GM12891 (cell line): ENCODE measurements at places on chromosomes 7 and 10.

- DNase-seq, result no peak
Observed at GRCh38 chr10:132624061-132624846, 86.7 kb downstream of the INPP5A start.

- DNase-seq, result no peak
Observed at GRCh38 chr7:51316666-51317581, at the start of gene COBL. Gene COBL, minus strand, starts transcription at chr7:51316809. Its CDS starts 176 bp downstream, at chr7:51316633.

DNA sequence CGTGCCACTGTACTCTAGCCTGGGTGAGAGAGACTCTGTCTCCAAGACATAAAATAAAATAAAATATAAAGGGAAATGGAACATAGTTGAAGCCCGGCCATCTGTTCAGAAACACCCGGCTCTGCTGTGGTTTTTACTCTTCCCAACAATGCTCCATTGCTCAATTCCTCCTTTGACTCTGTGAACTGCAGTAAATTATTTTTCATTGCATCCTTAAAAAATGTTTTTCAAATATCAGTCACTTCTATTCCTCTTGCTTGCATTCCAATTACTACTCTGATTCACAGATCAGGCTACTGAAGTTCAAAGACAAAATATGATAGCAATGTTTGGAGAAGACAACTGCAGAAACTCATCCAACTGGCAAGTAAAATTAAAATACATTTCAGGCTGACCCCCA, 983.0 kb downstream of the SORCS1 start:
- no peak for DNase-seq

DNA sequence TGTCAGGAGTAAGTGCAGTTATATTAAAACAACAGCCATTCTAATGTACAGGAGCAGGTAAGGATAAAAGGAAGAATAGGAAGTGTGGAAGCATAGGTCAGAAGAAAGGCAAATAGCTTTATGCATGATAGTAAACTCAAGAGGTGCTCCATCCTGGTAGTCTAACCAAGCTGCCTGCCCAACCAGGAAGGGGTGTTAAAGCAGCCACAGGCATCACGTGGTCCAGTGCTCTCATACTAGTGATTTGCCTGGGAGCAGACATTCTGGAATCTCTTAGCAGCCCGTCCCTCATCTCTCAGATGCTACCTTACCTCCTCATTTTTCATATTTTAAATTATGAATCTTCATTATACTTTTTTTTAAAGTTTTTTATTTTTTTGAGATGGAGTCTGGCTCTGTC, 18.5 kb downstream of the ABRAXAS2 start:
- DNase-seq, result no peak

- no peak for DNase-seq
Observed at GRCh38 chr10:125160856-125161706, 718 bp upstream of the CTBP2 start.

- DNase-seq, result no peak
Observed at GRCh38 chr10:118901380-118901779, 128.1 kb upstream of the NANOS1 start.

- DNase-seq, result no peak
Observed at GRCh38 chr7:1192171-1192676, 32.2 kb upstream of the ZFAND2A start.

GRCh38 chr10:102112210-102112817, 7.9 kb downstream of the LDB1 start:
- DNase-seq, result no peak

DNA sequence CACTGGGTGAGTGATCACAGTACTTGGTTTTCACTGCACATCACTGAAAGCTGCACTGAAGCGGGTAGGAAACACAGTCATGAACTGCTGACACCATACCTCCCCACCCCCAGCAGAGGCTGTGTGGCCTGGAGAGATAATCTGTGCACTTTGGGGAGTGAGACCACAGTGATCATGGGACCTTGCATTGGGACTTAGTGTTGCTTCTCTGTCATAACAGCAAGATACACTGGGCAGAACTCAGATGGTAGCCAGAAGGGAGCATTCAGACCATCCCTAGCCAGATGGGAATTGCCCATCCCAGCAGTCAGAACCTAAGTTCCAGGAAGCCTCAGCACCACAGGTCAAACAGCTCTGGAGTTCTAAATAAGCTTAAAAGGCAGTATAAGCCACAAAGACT, 346.4 kb upstream of the TMEM229A start:
- no peak for DNase-seq

GRCh38 chr7:104160375-104160774, 47.4 kb downstream of the ORC5 start:
- no peak for DNase-seq

- no peak for DNase-seq
Observed at GRCh38 chr10:96374639-96374984, 15.8 kb upstream of the OPALIN start.

DNA sequence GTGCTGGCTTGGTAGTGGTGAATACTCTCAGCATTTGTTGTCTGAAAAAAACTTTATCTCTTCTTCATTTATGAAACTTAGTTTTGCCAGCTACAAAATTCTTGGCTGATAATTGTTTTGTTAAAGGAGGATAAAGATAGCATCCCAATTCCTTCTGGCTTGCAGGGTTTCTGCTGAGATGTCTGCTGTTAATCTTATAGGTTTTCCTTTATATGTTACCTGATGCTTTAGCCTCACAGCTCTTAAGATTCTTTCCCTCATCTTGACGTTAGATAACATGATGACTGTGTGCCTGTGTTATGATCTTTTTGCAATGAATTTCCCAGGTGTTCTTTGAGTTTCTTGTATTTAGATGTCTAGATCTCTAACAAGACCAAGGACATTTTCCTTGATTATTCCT, 9.9 kb upstream of the MRPS33 start:
- DNase-seq, result no peak

GRCh38 chr10:49099046-49099445, 16.3 kb downstream of the VSTM4 start:
- no peak for DNase-seq

- DNase-seq, result no peak
Observed at GRCh38 chr10:71231206-71231605, 18.8 kb downstream of the UNC5B start.

DNA sequence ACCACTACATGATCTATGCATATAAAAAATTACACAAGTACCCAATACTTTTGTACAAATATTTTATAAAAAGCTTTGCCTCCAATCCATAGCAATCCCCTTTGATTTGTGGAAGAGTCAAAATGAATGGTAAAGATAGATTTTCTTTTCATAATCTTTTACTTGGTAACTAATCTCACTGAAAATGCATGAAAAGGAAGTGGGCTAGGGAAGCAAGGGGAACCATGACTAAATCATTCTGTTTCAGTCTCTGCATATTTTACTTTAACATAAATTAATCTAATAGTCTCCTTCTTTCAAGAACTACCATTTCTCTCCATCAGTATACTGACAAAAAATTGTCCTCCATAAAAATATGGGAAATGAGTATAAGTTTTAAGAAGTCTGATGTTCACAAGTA, 96.9 kb downstream of the TES start:
- no peak for DNase-seq

DNA sequence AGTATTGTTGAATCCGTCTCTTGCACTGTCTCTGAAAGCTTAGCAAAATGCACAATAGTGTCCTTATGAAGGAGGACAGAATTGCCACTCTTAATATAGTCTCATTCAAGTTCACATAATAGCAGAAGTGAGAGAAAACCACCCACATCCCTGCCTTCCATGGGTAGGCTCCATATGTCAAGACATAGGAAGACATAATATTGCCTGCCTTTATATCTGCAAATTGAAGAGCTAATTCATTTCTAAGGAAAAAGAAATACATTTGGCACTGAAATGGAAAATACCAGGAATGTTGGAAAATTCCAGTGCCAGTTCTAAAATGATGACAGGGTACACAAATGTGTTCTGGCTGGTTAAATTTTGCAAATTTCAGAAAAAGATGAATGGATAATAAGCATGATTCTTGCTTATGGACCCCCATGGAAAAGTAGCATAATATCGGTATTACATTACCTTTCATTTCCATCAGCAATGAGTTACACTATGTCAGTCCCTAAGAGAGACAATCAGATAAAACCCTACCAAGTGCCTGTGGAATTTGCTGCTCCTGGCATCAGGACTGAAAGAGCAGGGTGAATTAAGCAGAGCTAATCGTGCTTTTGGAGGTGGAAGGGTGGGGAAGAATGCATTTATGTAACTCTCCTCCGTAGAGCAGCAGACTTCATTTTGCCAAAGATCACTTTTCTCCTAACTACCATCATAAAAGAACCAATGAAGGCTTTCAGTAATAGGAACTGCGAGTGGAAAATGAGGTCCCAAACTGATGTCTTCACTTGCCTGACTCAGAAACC, 312.6 kb downstream of the FGFR2 start:
- no peak for DNase-seq
